Right forelimb (tissue), 1 donor: ENCODE measurements at places on chromosomes 6 and 20.

DNA sequence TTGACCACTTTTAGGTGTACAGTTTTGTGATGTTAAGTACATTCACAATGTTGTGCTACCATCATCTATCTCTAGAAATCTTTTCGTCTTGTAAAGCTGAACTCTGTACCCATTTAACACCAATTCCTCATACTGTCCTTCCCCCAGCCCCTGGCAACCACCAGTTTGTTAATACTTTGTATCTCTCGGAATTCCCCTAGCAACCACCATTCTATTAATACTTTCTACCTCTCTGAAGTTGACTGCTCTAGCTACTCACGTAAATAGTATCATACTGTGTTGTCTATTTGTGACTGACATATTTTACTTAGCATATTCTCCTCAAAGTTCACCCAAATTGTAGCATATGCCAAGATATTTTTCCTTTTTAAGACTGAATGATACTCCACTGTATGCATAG lies 82.3 kb upstream of the CLDN20 start:
- no peak for DNase-seq

GRCh38 chr6:251920-252319 lies 40.4 kb upstream of the DUSP22 start:
- DNase-seq: no peak

- no peak for DNase-seq
These were observed 68.5 kb downstream of the MAP3K5 start for GRCh38 chr6:136723780-136724179.

DNA sequence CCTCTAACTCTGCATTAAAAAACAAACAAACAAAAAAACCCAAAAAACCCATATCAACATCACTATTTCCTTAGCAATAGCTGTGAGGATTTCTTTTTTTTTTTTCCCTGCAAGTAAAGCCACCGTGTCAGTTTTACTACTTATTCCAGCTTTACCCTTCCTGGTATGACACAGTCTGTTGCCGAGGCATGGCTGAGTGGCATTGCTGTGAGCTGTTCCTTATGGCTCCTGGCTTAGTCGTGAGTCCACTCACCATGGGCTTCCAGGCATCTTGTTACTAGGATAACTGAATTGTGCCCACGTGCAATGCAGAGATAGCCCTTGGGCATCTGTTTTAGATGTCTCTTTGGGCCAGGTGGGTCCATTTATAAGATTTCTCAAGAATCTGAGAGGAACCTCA lies 84.8 kb downstream of the LRRC1 start:
- DNase-seq: no peak

- no peak for DNase-seq
These were observed 52.8 kb downstream of the NCOA7 start for GRCh38 chr6:125843593-125843992.

GRCh38 chr6:84249724-84250123 lies 22.3 kb upstream of the CEP162 start:
- DNase-seq: no peak

- DNase-seq: no peak
These were observed 84.0 kb downstream of the ESR1 start for GRCh38 chr6:151891524-151891923.

DNA sequence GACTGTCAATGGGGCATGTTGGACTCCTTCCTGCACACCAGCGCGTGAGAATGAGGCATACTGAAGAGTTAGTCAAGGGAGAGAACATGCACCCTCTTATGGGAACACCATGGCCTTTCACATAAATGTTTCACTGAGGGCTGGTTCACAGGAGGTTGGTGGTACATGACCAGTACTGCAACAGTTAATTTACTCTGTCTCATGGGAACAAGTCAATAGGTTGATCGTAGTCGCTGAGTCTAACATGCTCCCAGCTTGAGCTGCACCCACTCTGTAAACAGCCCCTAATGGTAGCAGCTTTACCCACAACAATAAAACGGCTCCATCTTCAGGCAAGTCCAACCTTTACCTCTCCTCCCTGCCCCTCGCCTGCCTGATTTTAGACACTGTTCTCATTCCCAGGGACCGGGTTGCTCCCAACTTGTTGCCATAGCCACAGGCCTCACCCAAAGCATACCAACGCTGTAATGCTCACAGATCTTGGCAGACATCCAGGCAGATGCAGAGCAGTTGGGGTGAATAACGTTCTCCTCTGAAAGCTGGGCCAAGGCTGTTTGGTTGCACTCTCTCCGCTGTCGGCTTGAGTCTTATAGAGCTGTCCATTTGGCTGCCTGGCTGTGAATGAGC lies 111.3 kb downstream of the LY86 start:
- DNase-seq: peak; percentile 88

GRCh38 chr20:52047811-52048764 lies 143.5 kb downstream of the ZFP64 start:
- DNase-seq: no peak
